ENCODE measurements at places on chromosomes 1 and 21.

DNA sequence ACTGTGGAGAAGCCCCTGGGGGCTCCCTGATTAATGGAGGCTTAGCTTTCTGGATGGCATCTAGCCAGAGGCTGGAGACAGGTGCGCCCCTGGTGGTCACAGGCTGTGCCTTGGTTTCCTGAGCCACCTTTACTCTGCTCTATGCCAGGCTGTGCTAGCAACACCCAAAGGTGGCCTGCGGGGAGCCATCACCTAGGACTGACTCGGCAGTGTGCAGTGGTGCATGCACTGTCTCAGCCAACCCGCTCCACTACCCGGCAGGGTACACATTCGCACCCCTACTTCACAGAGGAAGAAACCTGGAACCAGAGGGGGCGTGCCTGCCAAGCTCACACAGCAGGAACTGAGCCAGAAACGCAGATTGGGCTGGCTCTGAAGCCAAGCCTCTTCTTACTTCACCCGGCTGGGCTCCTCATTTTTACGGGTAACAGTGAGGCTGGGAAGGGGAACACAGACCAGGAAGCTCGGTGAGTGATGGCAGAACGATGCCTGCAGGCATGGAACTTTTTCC, 24.8 kb downstream of the PCSK9 start:
- no peak for DNase-seq

- peak; percentile 4 for DNase-seq
Observed at GRCh38 chr1:224498574-224499170, 64.1 kb upstream of the WDR26 start.

DNA sequence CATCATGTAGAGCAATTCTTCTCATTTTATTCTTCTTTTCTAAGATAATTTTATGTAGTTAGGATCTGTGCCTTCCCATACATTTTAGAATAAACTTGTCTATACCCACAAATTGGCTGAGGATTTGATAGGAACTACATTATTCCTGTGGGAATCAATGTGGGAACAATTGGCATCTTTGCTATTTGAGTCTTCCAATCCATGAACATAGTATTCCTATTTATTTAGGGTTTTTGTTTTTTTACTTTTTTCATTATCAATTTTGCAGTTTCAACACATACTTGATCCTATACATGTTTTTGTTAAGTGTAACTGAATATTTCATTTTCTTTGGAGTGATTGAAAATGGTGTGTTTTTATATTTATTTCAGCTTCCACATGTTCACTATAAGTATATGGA, 8.1 kb upstream of the WNT9A start:
- DNase-seq: no peak

DNA sequence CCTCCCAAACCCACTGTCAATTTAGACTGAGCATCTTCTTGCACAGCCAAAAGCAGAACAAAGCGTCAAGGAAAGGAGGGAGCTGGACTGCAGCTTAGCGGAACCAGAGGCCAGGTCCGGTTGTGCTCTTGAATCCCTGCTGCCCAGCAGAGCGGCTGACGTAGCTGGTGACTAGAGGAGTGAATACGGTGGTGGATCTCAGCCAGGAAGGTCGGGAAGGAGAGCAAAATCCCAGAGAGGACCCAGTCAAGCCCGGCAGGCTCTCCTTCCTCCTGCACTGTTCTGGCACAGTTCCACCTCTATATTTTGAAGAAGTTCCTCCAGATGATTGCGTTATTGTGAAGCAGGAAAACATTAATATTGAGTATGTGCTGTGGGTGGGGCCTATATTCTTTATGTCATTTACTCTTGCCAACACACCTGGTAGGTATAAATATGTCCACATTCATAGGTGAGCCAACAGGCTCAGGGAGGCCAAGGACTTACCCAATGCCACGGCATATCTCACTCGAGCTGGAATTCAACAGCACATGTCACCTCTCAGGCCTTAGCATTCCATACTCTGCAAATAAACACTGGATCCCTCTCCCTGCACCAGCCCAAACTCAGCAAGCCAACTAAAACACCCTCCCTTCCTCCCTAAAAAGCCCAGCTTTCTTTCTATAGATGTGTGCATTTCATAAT, 23.6 kb upstream of the ABCB10 start:
- no peak for DNase-seq

DNA sequence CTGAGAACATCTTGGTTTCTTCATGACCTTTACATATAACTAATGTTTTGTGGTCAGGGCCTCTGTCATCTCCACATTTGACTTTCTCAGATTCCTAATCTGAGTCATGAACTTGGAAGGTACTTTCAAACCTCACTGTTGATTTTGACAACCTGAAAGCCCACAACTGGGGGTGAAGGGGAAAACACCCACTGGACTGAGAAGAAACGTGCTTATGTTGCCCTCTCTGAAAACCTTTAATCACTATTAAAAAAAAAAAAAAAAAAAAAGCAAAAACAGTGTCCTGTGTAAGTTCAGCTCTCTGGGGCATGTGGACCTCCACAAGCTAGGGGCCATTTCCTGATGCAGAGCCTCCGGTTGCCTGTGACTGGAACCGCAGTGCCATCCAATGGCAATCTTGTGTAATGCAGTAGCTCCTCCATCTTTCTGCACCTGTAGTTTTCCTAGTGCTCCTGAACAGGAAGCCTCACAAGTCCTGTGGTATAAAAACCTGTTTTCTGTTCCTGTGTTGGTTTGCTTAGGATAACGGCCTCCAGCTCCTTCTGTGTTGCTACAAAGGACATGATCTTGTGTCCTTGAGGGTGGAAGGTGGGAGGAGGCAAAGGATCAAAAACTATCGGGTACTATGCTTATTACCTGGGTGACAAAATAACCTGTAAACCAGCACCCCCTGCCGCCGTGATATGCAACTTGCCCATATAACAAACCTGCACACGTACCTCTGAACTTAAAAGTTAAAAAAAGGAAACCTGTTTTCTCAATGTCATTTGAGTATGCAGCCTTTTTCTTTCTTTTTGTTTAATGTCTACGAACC, 124.5 kb downstream of the ZNF648 start:
- DNase-seq: peak; percentile 15

- DNase-seq: no peak
Observed at GRCh38 chr1:230308039-230308438, 118.1 kb downstream of the PGBD5 start.

DNA sequence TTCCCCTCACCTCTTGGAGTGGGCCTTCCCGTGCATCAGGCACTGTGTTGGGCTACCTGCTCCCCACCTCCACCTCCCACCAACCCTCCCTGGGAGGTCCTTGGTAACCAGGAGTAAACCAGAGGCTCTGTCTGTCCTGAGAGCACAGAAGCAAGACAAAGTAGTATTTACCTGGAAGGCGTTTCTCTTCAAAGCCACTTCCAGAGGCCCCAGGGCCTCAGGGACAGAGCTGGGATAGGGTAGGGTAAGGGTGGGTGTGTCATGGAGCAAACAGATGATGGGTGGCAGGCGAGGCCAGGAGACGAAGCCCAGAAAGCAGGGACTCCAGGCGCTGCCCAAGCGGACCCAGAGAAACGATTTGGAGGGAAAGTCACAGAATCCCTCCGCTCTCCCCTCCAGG, 77.2 kb upstream of the TARDBP start:
- DNase-seq: no peak

- no peak for DNase-seq
Observed at GRCh38 chr21:15390049-15390448, 325.2 kb upstream of the NRIP1 start.

DNA sequence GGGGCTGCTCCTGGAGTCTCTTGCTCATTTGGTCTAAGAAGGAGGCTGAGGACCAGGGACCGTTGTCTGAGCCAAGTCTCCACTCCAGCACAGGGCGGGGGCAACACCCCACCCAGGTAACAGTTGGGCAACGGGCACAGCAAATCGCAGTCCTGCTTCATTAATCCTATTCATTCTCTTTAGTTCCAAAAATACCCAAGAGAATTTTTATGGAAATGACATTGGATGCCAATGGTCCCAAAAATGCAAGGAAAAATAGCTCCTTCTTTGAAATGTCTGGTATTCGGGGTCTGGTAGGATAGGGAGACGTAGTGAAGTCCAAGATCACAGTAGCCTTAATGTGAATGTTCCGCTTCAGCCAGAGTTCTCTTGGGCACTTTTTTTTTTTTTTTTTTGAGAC, 74.0 kb downstream of the ATP5PO start:
- DNase-seq: no peak

- DNase-seq: peak; percentile 68
Observed at GRCh38 chr1:231040019-231040799, at the start of gene FAM89A. TSS of gene FAM89A (minus strand) at chr1:231040254. CDS start at chr1:231040211, 43 bp downstream.
